Foreskin keratinocyte (primary cell): ENCODE measurements at places on chromosomes 1 and 21. TPM values are rescaled to one million over a fixed set of nuclear protein-coding genes. Genes with fewer than 3 reads are reported as not detected.

The ASPM gene
- 32.6 and 39.2 TPM in 2 replicates for total RNA-seq

The NUAK2 gene
- total RNA-seq, result 15.1 and 21.6 TPM in 2 replicates

DNA sequence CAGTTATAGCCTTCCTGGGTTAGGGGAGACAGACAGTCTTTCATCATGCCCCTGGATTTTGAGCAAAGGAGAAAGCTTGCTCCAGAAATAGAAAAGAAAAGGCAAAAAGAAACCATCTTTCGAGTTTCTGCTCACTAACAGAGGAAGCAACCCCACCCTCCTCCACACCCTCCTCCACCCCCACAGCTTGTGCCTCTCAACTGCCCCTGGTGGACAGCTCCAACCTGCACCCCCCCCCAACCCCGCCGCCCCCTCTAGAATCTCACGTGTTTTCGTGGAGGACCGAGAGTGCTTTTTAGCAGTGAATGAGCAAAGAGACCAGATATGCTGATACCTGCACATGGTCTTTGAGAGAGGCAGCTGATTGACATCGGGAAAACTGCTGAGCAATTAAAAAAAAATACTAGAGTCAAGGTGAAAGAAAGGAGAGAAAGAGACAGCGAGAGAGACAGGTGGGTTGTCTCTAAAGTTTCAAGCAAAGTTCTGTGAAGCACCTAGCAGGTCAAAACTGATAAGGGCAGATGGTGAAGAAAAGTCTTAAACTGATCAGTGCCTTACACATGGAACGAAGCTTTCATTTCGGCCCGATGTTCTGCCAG, 358.3 kb downstream of the KIF26B start:
- no peak for DNase-seq

GRCh38 chr1:205284420-205285144, 37.0 kb downstream of the NUAK2 start:
- peak; percentile 99 for DNase-seq

GRCh38 chr21:39568361-39568760, 44.4 kb upstream of the B3GALT5 start:
- peak; percentile 4 for DNase-seq

DNA sequence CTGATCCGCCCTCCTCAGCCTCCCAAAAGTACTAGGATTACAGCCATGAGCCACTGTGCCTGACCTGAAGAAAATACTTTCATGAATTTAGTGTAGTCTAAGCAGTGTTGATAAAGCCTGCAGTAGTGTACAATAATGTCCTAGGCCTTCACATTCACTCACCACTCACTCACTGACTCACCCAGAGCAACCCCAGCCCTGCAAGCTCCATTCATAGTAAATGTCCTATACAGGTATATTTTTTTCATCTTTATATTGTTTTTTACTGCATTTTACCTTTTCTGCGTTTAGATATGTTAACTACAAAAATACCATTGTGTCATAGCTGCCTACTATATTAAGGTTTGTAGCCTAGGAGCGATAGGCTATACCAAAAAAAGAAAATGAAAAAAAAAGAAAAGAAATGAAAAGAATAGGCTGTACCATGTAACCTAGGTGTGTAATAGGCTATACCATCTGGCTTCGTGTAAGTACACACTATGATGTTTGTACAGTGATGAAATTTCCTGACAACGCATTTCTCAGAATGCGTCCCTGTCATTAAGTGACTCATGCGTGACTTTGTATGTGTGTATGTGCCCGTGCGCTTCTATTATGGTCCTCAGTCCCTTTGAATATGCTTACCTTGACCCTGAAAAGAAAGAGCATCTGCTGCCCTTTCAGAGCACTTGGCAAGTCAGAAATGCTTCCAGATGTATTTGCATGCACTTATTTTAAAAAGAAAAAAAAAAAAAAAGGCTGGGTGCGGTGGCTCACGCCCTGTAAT, 9.2 kb upstream of the SLAMF8 start:
- no peak for DNase-seq

GRCh38 chr1:34808051-34808810, 15.4 kb downstream of the GJA4 start:
- no peak for DNase-seq

The OR14K1 gene
- total RNA-seq, result not detected in 2 replicates

The USP21 gene
- 12.2 and 14.1 TPM in 2 replicates for total RNA-seq

- peak; percentile 59 for DNase-seq
Measured at GRCh38 chr1:75724472-75725022, at the start of gene ACADM. TSS of gene ACADM (plus strand) at chr1:75724709. CDS start at chr1:75724788, 79 bp downstream.

DNA sequence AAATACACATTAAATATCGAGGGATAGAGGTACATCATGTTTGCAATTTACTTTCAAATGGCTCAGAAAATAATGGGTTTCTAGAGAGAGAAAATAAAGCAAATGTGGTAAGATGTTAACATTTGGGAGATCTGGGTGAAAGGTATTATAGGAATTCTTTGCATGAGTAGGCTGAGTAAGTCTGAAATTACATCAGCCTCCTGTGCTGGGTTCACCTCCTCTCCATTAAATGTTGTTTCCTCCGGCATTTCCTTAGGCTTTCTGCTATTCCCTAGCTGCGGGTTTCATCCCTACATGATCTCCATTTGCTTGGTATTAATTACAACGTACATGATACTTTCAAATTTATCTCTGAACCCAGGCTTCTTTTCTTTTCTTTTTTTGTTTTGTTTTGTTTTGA, 31.6 kb downstream of the ZMYND12 start:
- no peak for DNase-seq

DNA sequence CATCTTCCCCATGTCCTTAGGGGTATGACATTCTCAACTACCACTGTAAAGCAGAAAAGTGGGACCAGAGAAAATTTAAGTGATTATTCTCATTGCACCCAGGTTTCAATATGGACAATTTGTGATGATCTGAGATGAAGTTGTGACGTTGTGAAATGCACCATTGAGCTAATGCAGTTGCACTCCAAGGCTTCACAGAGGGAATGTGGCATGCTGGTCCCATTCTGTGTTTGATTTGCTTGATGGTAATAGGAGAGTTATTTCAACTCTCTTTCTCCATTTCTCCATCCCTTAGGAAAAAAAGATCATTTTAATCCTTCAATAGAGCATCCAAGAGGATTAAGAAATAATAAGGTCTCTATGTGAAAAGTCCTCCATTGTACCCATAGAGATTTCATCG, 136.6 kb downstream of the SLC30A10 start:
- DNase-seq, result no peak

- DNase-seq, result no peak
Measured at GRCh38 chr1:31151402-31151801, 85.9 kb upstream of the PUM1 start.

The KCNJ10 gene
- not detected in 2 replicates for total RNA-seq

DNA sequence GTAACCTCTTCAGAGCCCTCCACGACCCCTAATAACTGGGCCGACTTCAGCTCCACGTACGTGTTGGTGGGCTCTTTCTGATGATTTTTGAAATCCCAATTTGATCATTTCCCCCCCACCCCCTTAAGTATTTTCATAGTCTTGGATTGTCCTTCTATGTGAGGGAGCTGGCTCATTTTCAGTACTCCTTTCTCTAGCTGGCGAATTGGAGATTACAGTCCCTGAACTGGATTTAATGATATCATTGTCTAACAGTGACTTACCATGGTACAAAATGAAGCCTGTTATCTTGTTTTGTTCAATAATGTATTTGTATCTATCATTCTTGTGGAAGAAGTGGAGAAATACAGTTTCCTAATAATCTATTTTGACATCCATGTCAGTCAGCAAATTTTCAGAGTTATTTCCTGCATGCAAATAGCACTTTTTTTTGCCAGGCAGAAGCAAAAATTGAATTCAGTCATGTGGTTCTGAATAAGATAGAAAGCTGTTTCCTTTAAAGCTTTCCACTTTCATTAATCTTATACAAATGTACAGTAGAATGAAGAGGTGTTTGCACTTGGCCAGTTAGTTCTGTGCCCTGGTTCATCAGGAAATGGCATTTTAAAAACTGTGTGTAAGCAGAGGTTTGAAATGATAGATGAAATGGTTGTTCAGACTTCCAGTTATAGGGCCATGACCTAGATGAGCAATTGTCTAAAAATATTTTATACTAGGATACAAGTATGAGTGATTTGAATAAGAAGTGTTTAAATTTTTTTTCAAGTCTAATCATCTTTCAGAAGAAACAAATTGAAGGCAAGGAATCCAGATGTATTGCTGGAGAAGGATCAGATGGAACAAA, 104.2 kb downstream of the ATP5PO start:
- no peak for DNase-seq

DNA sequence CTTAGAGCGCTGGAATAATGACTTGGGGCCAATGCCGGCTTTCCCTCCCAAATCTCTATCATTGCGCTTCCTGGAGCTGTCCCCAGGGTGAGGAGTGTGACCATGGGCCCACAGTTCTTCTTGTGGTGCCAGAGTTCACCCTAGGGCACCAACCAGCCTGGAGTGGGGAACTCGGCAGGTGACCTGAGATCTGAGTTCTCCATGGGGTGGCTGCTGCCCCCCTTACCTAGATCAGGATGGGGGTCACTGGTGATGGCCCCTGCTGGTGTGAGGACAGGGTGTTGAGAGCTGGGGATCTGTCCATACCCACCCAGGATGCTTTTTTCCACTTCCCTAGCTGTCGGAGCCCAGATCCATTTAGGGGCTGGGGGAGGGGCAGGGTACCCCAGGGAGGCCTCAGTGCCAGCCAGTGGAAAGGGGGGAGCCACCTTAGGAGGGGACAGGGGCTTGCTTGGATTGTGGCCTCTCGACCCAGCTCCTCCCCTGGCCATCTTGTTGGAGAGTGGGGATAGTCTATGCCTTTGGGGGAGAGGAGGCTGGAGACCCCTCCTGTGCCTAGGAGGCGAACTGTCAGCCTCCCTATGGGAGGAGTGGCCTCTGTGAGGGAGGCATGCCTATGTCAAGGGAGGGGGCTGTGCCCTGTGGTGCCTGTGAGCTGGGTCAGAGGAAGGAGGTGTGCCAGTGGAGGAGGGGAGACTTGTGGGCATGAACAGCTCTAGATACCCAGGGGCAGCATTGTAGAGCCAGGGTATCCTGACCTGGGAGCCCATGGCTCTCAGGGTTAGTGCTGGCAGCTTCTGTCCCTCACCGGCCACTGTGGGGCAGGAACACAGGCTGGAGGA, 1.7 kb downstream of the FOXO6 start:
- DNase-seq, result no peak

GRCh38 chr1:70331962-70332361, 22.6 kb downstream of the ANKRD13C start:
- peak; percentile 41 for DNase-seq

DNA sequence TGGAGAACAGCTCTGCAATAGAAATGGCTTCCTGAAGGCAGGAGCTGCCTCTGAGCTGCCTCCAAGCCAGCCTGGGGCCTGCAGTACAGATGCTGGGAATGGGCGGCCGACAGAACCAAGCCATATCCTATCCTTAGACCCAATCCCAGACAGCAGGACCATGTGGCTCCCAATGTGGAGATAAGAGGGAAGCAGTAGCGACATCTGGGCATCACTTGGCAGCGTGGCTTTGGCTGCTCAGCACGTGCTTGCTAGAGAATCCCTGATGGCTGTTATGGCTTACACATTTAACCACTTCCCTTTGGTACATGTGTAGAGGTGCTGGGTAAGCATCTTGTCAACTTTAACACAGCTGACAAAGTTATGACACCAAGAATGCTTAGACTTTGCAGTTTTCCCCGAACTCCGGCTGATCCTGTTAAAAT, 87.7 kb downstream of the MAN1C1 start:
- DNase-seq, result no peak

GRCh38 chr1:225479341-225479740, 51.5 kb upstream of the LBR start:
- no peak for DNase-seq

DNA sequence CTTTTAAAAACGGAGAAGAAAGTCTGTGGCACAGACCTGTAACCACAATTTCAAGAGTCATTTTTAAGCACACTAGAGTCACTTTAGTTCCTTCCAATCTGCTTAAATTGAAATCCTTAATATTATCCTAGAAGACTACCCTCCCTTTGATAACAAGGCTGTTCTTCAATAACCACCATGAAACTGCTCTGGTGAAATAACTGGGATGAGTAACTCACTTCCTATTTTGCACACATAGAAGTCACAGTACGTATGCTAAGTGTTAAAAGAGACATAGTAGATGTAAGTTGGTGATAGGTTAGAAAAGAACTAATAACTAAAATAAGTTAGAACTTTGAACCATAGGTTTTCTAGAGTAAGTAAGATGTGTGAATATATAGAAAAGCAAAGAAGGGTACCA, 107.8 kb downstream of the NME7 start:
- no peak for DNase-seq

DNA sequence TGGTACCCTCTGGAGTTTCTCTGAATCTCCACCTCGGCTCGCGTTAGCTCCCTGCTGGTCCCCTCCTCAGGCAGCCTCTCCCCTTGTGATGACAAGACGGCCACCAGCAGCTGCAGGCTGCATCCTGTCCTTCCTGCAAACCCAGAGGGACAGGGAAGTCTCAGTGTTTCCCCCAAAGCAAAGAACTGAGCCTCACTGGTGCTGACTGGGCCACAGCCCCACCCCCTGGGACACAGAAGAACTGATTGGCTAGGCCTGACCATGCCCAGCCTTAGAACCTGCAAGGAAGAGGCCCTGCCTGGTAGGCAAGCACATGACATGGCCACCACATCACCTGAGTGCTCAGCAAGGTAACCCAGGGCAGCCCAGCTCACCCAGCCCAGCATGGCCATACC, 34.6 kb downstream of the TMEM51 start:
- no peak for DNase-seq

GRCh38 chr1:78619446-78619802, 824 bp upstream of the IFI44L start:
- DNase-seq, result no peak

The HSPA6 gene
- 0.28 and 0.37 TPM in 2 replicates for total RNA-seq

The BEND5 gene
- total RNA-seq, result not detected in 2 replicates

DNA sequence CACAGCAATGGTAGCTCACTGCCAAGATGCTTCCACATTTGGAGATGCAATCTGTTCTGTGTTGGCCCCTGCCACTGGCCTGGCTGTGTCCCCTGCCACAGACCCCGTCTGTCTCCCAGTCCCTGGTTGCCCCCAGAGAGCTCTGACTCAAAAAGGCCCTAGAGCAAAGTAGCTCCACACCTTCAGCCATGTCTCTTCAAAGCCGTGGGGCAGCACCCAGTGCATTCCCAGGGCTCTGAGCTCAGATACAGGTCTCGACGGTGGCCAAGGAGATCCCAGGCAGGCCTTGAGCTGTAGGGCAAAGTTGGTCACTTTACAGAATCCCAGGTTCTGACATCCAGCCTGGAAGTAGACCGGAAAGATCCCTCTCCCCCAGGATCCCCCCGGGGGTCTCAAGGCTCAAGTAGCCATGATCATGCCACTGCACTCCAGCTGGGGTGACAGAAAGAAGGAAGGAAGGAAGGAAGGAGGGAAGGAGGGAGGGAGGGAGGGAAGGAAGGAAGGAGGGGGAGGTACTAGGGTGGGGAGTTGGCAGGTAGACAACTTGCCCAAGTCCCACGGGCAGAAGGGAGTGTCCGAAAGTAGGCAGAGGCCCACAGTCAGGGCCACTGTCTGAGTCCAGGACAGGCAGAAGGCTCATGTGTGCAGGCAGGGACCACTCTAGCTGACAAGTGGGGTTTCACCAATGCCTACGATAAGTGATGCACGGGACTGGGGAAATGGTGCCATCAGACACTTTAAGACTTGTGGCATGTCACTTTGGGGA, 4.8 kb upstream of the ARF1 start:
- no peak for DNase-seq
